RCC 7860 (cell line): ENCODE measurements at places on chromosomes 1 and 21.

GRCh38 chr1:63922848-63923247 lies 149.0 kb downstream of the ROR1 start:
- DNase-seq, result no peak

DNA sequence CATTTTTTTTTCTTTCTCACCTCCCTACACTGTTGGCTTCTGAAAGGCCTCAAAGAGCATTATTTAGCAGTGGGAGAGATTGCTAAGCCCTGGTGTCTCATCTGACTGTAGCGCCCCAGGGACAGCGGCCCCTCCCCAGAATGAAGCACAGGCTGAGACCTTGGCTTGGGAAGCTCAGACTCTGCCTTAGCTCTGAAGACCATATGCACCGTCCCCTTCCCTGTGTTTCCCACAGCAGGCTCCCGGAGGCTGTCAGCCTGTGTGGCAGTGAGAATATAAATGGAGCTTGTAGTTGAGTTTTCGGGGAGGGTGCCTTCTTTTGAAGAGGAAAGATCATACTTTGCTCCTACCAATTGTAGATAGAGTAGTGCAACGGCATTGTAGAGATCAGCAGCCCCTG lies 25.3 kb downstream of the SMYD2 start:
- DNase-seq, result no peak

GRCh38 chr1:71656902-71657301 lies 576.1 kb upstream of the ZRANB2 start:
- DNase-seq, result no peak

DNA sequence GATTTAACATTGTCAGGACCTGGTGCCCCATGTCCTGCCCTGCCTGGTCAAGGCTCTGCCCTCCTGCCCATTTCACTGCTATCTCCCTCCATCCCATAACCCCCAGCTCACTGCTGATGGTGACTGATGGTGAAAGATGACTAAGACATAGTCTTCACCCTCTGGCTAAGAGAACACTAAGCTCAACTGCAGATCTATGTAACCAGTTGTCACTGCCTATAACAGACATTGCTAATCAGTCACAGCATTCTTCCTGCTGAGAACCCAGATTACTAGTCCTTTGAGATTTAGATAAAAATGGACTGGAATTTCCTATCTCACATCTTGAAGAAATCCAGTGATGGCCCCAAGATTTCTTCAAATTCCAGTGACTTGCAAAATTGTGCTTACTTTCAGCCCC lies 8.0 kb upstream of the ZNF362 start:
- no peak for DNase-seq

GRCh38 chr1:190376044-190376443 lies 101.6 kb downstream of the BRINP3 start:
- DNase-seq, result no peak

DNA sequence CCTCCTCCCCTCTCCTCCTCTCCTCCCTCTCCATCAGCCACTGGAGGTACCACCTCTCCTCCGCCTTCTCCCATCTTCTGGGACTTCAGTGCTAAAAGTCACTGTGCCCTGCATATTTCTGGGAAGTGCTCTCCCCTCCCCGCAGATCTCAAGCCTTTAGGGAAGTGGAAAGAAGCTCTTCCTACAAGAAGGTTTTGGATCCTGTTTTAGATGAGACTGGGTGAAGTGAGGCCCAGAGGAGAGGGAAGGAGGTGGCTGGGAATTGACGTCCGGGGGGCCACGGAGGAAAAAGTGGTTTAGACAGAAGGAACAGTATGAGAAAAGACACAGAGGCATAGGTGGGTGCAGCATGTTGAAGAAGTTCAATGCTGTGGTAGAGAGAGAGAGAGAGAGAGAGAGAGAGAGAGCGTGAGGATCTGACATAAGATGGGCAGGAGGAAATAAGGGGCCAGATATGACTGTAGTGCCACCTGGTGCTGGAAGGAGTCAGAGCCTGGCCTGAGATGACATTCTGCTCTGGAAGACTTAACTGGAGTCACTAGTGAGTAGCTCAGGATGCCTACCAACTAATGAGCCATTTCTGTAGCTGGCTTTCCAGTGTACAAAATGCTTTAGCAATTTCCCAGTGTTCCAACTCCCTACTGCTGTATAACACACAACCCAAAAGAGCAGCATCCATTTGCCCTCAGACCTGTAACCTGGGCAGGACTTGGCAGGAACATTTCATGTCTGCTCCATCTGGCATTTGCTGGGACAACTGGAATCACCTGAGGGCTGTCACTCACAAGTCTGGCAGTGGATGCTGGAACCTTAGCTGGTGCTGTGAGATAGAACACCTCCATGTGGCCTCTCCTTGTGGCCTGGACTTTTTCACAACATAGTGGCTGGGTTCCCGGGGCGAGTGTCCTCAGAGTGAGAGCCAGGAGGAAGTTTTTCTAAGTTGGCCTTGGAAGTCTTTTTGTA lies 16.6 kb upstream of the ZSCAN20 start:
- DNase-seq, result peak; percentile 67
